ENCODE measurements at places on chromosomes 7 and 10.

DNA sequence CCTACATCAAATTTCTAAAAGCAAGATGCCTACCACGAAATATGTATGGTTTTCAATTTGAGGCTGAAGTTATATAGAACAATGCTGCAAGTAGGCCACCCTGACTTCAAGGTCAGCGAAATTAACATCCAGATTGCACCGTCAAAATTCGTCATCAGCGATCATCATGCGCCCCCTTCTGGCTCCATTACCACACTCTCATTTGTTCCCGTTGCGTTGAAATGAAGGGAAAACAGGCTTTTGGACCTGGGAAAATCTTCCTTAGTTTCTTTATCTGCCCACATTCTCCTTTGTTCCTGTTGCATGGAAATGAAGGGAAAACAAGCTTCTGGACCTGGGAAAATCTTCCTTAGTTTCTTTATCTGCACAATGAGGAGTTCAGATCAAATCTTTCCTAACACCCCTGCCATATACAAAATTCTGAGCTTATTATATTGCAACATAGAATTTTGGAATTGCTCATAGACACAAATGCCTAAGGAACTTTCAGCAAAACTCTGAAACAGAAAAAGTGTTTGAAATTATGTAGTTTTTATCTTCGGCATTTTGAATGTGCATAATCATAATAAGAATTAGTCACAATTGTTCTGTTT, 98.2 kb upstream of the PRKCQ start:
- DNase-seq: no peak

- DNase-seq: no peak
Measured at GRCh38 chr7:82384779-82385178, 58.8 kb downstream of the CACNA2D1 start.

DNA sequence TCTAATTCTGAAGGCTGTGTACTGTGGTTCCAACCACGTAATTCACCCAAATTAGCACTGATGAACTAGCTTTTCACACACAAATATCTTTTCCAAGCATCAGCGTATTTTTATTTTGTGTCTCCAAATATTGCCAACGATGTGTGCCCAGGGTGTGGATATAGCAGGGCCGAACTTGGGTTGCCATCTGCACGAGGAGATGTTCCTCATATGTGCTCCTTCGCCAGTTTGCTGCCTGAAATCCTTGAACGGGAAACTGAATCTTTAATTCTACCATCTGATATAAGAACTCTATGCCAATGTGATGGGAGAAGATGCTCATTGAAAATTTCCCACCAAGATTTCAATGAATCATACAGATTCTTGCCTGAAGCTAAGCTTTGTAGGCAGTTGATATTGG, 121.5 kb upstream of the ZNF438 start:
- no peak for DNase-seq

- DNase-seq: no peak
Measured at GRCh38 chr7:22419488-22419887, 62.5 kb upstream of the RAPGEF5 start.

GRCh38 chr10:101229266-101230182, at the start of gene LBX1:
LBX1 (minus strand) TSS chr10:101229463; CDS start chr10:101228815, 648 bp downstream.
- no peak for DNase-seq

DNA sequence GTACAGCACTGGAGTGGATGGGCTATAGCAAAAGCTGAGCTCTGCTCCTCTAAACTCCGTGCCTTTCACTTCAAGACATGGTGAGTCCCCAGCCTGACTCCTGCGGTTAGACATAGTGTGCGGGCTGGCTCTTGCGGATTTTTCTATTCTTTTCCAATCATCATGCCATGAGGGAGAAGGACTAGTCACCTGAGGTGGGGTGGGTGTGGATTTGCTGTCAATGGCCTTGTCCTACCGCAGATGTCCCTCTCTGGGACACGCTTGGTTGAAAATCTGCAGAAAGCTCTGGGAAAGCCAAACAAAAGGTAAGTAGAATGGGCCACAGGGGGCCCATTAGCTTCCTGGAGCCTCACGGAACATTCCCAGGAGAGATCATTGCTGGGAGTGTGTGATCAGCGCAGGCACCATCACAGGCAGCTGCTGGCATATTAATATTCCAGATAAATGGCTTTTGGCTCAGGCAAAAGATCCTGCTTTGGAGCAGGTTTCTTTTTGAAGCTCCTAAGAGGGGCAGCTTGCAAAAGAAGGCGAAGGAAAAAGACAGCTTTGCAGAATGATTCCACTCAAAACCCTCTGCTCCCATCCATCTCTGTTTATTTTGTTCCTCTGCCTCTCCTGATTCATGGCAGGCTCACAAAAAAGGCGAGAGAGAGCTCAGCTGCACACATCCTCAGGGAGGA, 509.0 kb upstream of the ZMIZ1 start:
- DNase-seq: no peak

DNA sequence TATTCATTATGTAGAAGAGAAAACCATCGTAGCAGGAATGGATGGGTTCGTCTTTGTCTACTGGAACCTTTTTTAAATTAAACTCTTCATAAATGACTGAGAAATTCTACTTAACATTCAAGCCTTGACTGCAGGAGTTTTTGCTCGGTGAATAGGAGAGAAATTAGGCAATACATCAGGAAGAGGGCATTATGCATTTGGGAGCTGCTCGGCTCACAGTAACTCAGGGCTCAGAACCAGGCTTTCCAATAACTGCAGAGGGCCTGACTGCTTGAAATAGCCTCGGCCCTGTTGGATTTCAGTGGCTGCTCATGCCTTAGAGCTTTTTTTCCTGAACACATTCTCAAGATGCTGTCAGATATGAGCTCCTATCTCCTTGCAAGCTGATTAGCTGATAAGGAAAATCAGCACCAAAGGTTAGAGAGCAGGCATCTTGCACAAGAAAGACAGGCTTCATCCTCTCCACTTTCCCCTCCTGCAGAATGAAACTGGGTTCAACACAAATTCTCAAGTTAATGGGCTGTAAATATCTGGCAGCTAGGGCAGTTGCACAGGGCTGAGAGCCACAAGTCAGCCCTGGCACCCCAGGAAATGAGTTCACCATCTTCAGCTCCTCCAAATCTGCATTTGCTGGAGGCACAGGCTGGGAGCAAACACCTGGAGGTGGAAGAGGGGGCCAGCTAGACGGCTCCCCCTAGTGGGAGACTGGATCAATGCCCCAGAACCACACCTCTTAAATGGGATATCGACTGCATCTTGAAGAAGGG, 24.3 kb downstream of the TECTB start:
- no peak for DNase-seq

DNA sequence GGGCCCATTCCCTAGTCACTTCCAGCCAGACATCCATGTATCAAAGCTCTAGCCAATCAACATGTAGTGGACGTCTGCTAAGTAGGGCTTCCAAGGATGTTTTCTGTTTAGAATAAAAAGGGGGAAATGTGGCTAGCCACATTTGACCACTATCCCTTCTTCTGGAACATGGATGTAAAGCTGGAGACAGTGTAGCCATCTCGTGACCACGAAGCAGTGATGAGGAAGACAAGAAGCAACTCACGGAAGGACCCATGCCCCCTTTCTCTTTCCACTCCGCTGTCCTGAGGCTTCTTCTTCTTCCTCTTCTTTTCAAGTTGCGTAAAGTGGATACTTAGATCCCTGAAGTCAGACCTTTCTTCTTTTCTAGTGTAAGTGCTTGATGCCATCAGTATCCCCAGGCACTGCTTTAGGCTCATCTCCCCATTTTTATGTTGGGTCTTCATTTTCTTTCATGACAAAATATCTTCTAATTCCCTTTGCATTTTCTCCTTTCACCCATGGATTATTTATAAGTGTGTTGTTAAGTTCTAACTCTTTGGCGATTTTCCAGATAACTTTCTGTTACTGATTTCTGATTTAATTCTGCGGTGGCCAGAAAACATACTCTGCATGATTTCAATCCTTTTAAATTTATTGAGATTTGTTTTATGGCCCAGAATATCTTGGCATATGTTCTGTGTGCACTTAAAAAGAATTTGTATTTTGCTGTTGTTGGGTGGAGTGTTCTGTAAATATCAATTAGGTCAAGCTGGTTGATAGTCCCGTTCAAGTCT, 594.5 kb downstream of the SDK1 start:
- no peak for DNase-seq

DNA sequence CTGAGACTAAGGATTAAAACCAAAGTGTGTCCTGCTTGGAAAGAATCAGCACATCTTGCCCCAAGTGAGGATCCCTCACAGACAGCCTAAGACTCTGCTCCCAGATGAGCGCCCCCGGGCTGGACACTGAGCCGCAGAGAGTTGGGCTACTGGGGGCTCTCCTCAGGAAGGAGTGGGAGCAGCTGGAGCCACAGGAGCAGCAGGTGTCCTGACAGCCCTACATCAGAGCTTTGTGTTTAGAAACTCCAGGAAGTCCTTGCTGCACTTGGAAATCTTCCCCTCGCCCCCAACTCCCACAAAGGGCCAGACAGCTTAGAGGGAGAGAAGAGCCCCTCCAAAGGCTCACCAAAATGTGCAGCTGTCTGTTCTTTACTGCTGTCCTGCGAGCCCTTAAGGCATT, 172.2 kb downstream of the HERPUD2 start:
- no peak for DNase-seq

DNA sequence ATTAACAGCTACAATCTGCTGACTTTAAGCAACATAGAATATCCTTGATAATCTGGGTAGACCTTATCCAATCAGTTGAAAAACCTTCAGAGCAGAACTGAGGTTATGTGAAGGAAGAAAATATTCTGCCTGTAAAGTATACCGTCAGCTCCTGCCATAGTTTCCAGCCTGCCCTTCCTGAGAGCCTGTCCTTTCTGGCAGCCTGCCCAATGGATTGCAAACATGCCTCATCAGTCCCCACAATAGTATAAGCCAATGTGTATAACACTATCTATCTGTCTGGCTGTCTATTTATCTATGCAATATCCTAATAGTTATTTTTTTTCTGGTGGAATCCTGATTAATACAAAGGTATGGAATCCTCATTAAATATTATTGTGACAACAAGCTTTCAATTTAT, 489.2 kb upstream of the KCND2 start:
- DNase-seq: no peak

GRCh38 chr10:110395350-110396283, 90.9 kb upstream of the SMNDC1 start:
- DNase-seq: no peak

GRCh38 chr10:3881622-3882021, 96.6 kb upstream of the KLF6 start:
- no peak for DNase-seq

- DNase-seq: no peak
Measured at GRCh38 chr10:72162978-72163377, 52.8 kb upstream of the ANAPC16 start.

- DNase-seq: no peak
Measured at GRCh38 chr7:141281311-141281710, 207.4 kb downstream of the TMEM178B start.

DNA sequence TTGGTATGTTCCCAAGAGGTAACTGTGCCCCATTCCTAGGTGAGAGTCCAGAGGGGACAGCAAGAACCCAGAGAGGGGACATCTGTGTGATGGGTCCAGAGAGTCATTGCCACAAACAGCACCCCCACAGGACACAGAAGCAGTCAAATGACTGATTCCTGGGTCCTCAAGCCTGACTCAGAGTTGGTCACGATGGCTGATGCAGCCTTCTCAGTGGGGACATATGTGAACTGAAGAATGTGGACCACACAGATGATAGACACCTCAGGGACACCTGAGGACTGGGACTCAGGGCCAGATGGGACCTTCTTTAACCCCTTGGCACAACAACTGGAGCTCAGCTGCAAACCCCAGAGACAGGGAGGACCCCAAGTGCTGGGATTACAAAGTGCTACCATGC, 96.5 kb downstream of the STRA8 start:
- no peak for DNase-seq

DNA sequence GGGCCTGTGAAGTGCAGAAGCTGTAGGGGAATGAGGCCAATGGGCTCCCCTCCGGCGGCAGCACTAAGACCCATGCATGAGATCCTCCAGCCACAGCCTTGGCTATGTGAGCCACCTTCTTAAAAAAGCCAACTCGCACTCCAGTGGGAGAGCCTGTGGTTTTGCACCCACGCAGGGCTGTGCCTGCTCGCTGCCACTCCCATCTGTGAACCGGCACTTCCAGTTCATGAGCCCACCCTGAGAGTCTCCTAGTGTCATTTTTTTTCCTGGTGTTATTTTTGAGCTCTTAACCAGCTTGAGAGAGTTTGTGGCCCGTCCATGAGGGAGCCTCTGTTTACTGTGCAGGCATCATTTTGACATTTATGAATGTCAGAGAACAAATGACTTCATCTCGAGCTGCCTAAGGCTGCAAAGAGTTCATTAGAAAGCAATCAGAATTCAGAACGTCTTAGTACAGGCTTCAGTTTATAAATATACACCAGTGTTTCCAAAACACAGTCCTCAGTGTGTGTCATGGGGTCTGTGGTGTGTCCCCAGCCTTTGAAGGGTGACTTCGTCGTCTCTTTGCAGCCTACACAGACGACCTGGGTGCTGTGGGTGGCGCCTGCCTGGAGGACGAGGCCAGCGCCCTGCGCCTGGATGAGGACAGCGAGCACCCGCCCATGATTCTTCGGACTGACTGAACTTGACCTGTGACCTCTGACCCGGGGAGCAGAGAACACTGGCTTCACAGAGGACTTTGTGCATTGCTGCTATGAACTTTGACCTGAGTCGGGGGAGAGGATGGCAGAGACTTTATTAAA, 40.4 kb downstream of the WIPI2 start:
- DNase-seq: no peak

DNA sequence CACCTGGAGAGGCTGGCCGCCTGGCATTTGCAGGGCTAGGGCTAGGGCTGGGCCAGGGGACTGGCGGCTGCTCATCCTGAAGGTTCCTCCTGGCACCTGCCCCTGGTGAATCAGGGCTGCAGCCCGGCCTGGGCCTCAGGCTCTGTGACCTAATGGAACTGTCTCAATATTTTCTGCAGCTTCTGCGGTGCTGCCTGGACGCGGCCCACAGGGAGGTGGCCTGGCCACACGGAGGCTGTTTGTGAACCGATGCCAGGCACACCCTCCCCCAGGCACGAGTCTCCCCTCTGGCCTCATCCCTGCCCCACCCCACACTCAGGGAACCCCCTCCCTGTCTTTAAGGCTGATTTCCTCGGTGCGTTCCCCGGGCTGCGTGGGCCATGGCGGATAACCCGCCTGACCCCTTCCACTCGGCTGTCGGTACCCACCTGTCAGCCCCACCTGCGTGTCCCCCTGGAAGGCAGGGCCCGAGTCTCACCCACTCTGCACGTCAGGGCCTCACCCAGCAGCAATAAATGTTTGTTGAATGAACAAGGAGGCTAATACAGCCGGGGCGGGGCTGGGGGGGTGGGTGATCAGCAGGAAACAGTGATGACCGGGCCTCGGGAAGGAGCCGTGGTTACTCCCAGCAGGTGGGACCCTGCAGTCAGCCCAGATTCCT, 54.5 kb upstream of the DNAJB6 start:
- no peak for DNase-seq

DNA sequence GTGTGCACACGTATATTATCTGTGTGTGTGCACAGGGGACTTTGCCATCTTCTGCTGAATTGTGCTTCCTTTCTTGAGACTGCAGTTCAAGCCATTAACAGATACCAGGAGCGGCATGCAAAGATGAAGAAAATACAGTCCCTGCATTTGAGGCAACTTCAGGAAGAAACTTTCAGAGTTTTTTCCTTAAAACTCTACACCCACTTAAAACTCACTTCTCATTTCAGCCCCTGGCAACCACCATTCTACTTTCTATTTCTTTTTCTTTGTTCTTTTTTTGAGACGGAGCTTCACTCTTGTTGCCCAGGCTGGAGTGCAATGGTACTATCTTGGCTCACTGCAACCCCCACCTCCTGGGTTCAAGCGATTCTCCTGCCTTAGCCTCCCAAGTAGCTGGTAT, 448.9 kb upstream of the ZMIZ1 start:
- no peak for DNase-seq

- no peak for DNase-seq
Measured at GRCh38 chr10:63068246-63068645, 64.9 kb upstream of the NRBF2 start.

- DNase-seq: no peak
Measured at GRCh38 chr10:89296220-89296648, 5.6 kb upstream of the IFIT2 start.

Measured in osteocyte (in vitro differentiated cells).